Nephron progenitor cell (in vitro differentiated cells): ENCODE measurements at places on chromosomes 3 and 15.
A peak's percentile ranks its signal among the peaks of the same experiment; 100 is the strongest.

DNA sequence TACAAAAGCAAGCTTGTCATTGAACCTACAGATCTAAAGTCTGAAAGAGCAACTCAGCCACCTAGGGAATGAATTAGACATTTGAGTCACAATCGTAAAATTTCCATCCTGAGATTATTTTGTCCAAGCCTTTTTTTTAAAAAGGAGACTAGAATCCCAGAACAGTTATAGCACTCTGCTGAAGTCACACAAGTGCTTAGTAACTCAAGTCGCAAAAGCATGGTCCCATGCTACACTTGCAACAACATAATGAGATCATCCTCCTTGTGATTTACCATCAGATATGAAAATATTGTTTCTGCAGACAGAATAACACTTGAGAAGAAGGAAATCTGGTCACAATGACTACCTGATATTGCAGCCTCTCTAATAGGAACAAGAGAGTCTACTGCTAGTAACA is 106.7 kb downstream of the ZIC4 start:
- no peak for DNase-seq
- no peaks in the 10 kb centered on the region for H3K36me3 ChIP-seq
- H3K4me3 ChIP-seq = no peak overlapping the region
- no peak overlapping the region for H3K27ac ChIP-seq
- H3K27me3 ChIP-seq = no peaks in the 10 kb centered on the region
- H3K4me1 ChIP-seq = peaks cover 4% of the 10 kb centered on the region

- H3K36me3 ChIP-seq = no peaks in the 10 kb centered on the region
- peak; percentile 62 for DNase-seq
- H3K27me3 ChIP-seq = peaks cover 11% of the 10 kb centered on the region
- peak overlapping the region; percentile 92 for H3K4me3 ChIP-seq
- peaks cover 30% of the 10 kb centered on the region for H3K4me1 ChIP-seq
Measured at GRCh38 chr3:141875893-141876380, 506 bp upstream of the ATP1B3 start.

DNA sequence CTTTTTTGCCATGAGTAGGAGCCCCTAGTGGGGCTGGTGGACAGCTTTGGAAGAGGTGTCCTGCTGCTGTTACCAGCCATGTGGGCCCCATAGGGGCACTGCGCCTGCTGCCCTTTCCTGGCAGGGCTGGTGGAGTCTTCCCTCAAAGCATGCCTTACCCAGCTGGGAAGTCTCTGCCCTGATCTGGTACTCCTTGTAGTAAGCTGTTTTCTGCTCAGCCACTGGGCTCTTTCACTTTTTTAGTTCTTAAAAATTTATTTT is 26.2 kb downstream of the HMCES start:
- no peak for DNase-seq
- no peak overlapping the region for H3K4me3 ChIP-seq

DNA sequence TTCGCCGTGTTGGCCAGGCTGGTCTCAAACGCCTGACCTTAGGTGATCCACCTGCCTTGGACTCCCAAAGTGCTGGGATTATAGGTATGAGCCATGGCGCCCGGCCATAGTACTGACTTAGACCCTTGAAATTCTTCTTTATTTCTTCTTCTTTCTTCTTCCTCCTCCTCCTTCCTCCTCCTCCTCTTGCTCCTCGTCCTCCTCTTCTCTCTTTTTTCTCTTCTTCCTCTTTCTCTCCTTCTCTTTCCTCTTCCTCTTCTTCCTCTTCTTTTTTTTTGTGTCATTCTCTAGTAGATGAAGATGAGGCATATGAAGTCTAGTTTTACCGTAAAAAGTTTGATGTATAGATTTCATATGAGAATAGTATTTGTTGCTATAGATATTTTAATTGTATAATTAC is 9.3 kb downstream of the RPL15 start:
- no peak for DNase-seq
- peaks cover 37% of the 10 kb centered on the region for H3K4me1 ChIP-seq
- H3K27ac ChIP-seq = peak overlapping the region; percentile 3
- H3K27me3 ChIP-seq = no peaks in the 10 kb centered on the region
- H3K36me3 ChIP-seq = peaks cover 25% of the 10 kb centered on the region

GRCh38 chr3:32076566-32076965 is 29.9 kb upstream of the GPD1L start:
- no peak overlapping the region for H3K4me3 ChIP-seq
- peak overlapping the region; percentile 76 for H3K27ac ChIP-seq
- no peaks in the 10 kb centered on the region for H3K36me3 ChIP-seq
- H3K27me3 ChIP-seq = no peaks in the 10 kb centered on the region
- no peak for DNase-seq
- peaks cover 34% of the 10 kb centered on the region for H3K4me1 ChIP-seq

DNA sequence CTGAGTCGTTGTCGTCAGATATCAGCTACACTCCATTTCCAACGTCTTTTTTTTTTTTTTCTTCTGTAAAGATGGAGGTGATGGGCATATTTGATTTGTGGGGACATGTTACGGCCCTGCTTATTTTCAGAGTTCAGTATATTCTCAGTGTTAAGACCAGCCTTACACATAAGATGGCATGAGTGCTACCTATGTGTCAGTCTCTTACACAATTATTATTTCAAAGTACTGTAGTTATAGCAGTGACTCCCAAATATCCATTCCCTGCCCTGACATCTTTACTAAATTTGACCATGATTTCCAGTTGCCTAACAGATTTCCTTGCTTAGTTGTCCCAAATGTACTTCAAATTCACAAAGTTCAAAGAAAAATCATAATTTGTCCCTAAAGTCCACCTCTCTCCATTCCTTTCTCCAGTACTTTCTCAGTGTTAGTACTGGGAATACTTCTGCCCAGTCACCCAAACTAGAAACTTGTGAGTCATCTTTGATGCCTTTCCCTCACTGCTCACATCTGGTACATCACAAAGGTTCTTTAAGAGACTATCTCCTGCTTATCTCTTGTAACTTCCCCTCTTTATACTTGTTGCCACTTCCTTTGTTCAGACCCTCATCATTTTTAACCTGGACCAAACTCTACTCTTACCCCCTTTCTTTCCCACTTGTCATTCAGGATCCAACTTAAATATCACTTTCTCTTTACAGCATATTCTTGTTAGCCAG is 67.0 kb downstream of the ZNF609 start:
- peak overlapping the region; percentile 63 for H3K27ac ChIP-seq
- H3K4me3 ChIP-seq = no peak overlapping the region
- peaks cover 12% of the 10 kb centered on the region for H3K4me1 ChIP-seq
- DNase-seq = no peak
- no peaks in the 10 kb centered on the region for H3K27me3 ChIP-seq
- peaks cover 53% of the 10 kb centered on the region for H3K36me3 ChIP-seq

DNA sequence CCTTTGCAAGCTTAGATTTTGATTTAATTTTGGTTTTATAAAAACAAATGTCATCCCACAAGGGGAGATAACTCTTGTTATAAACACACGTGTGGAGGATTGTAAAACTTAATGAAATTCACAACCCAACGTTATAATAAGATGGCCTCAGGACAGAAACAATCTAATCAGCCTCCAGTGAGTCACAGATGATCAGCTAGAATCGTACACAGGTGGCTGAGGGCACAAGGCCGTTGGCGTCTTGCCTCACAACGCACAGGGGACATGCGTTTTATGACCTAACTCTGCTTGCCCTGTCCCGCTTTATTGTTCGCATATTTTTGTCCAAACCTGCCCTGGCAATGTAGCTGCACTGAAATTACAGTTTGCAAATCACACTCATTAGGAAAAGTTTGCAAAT is 121.9 kb upstream of the PDZRN3 start:
- H3K4me3 ChIP-seq = no peak overlapping the region
- no peak for DNase-seq
- no peaks in the 10 kb centered on the region for H3K36me3 ChIP-seq
- H3K4me1 ChIP-seq = peaks cover 6% of the 10 kb centered on the region
- peaks cover under 1% of the 10 kb centered on the region for H3K27me3 ChIP-seq

GRCh38 chr3:107920538-107920937 is 170.3 kb downstream of the CD47 start:
- H3K4me1 ChIP-seq = peaks cover 20% of the 10 kb centered on the region
- no peak overlapping the region for H3K4me3 ChIP-seq
- H3K36me3 ChIP-seq = no peaks in the 10 kb centered on the region
- DNase-seq = no peak

GRCh38 chr15:85828874-85829273 is 34.1 kb upstream of the KLHL25 start:
- no peak overlapping the region for H3K4me3 ChIP-seq
- no peaks in the 10 kb centered on the region for H3K36me3 ChIP-seq
- H3K27ac ChIP-seq = no peak overlapping the region
- no peak for DNase-seq

DNA sequence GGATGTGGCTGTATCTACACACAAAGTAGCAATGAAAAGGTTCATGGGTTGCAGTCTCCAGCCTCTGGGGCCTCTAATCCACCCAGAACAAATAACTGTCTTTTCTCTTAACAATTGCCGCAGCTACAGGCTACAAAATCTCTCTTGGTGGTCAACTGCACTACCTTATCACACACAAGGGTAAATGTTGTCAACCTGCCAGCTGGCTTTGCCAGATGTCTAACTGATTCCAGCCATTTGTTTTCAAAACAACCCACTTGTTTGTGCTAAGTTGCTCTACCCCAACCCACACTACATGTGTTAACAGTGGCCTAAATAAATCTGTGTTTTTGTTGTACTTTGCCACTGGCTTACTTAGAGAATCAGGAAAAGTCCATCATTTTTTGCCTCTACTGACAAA is 447.3 kb downstream of the TAFA4 start:
- no peak overlapping the region for H3K27ac ChIP-seq
- no peaks in the 10 kb centered on the region for H3K27me3 ChIP-seq
- no peaks in the 10 kb centered on the region for H3K36me3 ChIP-seq
- DNase-seq = no peak
- H3K4me1 ChIP-seq = peaks cover 19% of the 10 kb centered on the region

- H3K27ac ChIP-seq = no peak overlapping the region
- no peak overlapping the region for H3K4me3 ChIP-seq
- no peak for DNase-seq
Measured at GRCh38 chr3:126996905-126997304, 14.0 kb downstream of the PLXNA1 start.

DNA sequence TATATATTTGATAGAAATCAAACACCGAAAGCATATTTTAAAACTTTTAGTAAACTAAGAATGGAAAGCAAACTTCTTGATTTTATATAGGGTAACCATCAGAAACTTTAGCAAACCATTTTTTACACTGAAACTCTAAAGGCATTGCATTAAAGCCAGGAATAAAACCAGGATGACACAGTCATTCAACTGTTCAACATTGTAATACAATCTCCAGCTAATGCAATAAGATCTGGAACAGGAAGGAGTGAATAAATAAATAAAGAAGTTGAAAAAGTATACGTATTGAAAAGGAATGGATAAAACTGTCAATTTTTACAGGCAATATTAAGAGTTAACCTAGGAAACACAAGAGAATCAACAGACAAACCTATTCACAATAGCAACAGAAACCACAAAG is 181.9 kb upstream of the TTC14 start:
- H3K36me3 ChIP-seq = no peaks in the 10 kb centered on the region
- no peaks in the 10 kb centered on the region for H3K4me1 ChIP-seq
- no peaks in the 10 kb centered on the region for H3K27me3 ChIP-seq
- no peak for DNase-seq

DNA sequence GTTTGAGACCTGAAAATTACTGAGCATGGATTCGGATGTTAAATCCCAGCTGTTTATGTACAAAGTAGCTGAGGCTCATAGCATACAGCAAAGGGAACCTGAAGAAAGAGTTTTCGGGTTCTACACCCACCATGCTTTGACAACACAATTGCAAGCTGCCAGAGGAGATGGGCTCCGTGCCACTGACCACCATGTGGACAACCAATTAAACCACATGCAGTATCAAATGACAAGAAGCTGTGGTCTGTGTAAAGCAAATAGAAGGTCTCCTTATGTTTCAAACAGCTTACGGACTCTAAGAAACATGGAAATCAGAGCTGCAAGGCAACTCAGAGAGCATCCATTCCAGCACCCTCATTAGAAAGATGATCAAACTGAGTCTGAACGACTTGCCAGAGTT is 12.9 kb downstream of the GABRB3 start:
- H3K4me1 ChIP-seq = peaks cover 23% of the 10 kb centered on the region
- H3K27me3 ChIP-seq = peaks cover 2% of the 10 kb centered on the region
- H3K36me3 ChIP-seq = no peaks in the 10 kb centered on the region
- DNase-seq = no peak
- peak overlapping the region; percentile 22 for H3K27ac ChIP-seq

GRCh38 chr15:60762638-60763037 is 283.7 kb upstream of the ICE2 start:
- no peak for DNase-seq
- peaks cover 4% of the 10 kb centered on the region for H3K36me3 ChIP-seq
- no peak overlapping the region for H3K4me3 ChIP-seq
- peaks cover 55% of the 10 kb centered on the region for H3K4me1 ChIP-seq
- peaks cover 6% of the 10 kb centered on the region for H3K27me3 ChIP-seq
